ENCODE measurements at places on chromosomes 12 and 14.
A peak's percentile ranks its signal among the peaks of the same experiment; 100 is the strongest.

GRCh38 chr12:95549392-95550084, 1.7 kb downstream of the USP44 start:
- no peak for DNase-seq

- no peak for DNase-seq
Measured at GRCh38 chr12:87107766-87108165, 851.6 kb upstream of the MGAT4C start.

- DNase-seq = no peak
Measured at GRCh38 chr12:88432531-88433490, 147.5 kb downstream of the KITLG start.

DNA sequence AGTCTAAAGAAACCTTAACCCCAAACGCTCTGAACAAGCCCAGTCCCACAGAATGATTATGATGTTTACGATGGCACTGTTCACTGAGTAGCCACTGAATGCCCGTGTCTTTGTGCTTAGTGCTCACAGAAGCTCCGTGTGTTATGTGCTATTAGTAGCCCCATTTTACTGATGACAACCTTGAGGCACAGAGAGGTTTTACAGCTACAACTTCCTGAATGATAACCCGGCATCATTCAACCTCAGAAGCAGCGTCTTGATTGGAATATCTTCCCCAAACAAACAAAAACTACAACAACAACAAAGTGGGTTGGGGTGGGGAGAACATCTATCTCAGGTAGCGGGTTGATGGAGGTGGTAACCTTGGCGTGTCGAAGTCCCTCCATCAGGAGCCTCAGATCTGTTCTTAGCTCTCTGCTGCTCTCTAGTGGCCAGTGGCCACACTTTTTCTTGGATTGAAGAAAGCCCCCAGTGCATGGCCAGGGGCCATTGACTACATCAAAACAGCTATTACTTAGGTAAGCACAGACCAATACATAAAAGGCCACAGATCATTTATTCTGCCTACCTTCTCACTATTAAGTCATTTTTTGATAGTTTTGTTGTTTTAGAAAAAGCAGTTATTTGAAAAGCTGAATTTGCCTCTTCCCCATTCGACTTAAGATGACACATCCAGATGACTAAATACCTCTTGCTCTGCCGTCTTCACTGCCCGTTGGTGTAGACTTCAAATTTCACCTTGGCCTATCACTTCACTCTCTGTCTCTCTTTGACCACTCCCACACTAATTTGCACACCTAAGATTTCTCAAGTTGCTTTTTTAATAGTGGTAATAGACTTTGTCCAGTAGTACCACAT, 376.9 kb downstream of the GALC start:
- DNase-seq = peak; percentile 17

DNA sequence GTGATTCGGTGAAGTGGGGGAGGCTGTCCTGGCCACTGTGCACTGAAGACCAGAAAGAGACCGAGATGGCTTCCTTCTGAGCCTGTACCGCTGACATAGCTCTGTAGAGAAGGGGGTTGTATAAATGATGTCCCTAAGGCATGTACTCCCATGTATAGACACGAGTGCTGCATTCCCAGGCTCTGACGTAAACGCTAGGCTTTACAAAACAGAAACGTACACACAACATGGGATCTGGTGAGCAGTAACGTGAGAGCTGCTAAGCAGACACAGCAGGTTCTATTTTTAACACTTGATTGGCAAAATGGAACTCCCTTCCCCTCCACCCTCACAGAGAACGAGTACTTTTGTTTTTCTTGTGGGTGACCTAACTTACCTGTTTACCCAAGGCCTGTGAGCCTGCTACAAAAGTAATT, 35.9 kb downstream of the ACADS start:
- DNase-seq = no peak

DNA sequence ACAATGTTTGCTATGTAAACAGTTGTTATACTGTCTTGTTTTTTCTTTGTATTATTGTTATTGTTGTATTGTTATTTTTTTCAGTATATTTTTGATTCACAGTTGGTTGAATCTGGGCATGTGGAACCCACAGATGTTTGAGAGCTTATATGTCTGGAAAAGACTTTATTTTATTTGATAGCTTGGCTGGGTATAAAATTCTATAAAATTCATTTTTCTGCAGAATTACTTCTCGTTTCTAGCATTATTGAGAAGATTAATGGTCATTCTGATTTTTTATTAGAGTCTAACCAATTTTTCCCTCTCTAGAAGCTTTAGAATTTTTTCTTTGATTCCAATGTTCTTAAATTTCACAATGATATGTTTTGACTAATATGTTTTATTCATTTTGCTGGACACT, 188.6 kb downstream of the CRADD start:
- DNase-seq = no peak

GRCh38 chr12:38904537-38905479, 583 bp downstream of the CPNE8 start:
- DNase-seq = peak; percentile 20

- peak; percentile 1 for DNase-seq
Measured at GRCh38 chr12:106073179-106073578, 65.6 kb downstream of the NUAK1 start.

GRCh38 chr12:119156401-119157044, 22.2 kb upstream of the HSPB8 start:
- DNase-seq = no peak

DNA sequence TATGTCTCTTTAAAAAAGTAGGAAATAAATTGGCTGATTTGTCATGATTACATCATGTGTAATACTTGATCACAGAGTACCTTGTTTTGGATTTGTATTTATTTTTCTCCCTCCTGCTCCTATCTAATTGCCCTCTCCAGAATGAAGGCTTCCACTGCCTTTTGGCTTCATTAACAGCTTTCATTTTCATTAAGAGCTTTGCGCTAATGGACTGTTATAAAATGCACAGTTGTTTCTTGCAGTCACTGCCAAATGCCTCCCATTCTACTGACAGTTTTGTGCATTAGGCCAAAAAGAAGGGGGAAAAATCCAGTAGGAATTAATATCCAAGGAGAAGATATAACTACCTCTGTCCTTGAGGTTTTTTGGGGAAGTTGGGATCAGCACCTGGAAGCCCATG, 159.2 kb downstream of the NRXN3 start:
- DNase-seq = no peak

DNA sequence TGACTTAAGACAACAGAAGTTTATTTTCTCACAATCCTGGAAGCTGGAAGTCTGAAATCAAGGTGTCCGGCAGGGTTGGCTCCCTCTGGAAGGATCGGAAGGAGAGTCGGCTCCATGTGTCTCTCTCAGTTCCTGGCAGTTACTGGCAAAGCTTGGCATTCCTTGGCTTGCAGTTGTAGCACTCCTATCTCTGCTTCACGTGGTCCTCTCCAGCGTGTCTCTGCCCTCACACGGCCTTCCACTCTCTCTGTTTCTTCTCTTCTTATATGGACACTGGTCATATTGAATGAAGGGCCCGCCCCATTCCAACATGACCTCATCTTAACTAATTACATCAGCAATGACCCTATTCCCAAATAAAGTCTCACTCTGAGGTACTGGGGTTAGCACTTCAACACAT, 60.1 kb upstream of the TUNAR start:
- no peak for DNase-seq

DNA sequence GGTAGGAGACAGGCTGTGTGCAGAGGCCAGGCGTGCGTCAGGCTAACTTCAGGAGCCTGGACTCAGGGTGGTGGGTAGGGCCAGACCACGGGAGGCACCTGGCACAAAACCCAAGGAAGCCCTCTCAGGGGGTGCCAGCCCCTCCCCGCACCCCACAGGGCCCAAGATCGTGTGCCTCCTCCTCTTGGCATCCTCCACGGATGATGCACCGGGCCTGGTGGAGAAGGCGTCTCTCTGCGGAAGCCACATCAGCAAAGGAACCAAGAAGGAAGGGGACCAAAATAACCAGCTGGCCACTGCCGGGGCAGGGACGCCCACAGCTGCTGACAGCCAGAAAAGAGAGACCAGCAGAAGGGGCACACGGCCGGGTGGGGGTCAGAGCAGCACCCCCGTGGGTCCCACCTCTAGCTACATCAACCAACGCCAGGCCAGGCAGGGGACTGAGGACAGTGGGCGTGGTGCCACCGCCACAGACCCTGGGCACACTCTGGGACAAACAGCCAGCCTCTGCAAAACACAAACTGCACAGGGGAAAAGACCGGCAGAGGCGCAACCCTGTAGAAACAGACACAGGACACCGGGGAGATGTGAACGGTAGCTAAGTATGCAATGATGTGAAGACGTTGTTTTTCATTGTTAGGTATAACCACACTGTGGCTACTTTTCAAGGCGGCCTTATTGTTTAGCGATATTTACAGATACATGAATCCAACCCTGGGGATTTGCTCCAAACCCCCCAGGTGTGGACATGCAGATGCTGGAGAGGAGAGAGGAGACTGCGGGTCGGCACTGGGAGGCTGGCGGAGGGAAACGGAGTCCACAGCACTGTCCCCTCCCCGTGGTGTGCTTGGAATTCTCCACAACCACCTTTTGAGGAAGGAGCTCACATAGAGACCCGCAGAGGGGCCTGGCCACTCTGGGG, 26.1 kb upstream of the C14orf180 start:
- no peak for DNase-seq

DNA sequence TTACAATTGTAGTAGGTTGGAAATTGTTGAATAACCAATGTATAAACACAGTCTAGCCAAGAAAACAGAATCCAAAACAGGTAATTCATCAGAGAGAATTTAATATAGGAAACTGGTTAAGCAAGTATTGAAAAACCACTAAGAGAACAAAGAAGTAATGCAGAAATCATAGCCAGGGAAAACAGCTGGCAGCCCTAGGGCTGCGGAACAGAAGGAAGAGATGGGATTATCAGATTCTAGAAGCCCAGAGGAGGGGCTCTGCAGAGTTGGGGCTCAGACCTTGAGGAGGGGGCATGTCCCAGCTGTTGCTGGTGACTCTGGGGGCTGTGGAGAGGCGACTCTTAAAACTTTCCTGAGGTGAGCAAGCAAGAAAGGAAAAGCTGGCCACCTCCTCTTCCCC, 49.4 kb downstream of the CD9 start:
- no peak for DNase-seq

GRCh38 chr12:117890644-117891043, 78.1 kb downstream of the KSR2 start:
- no peak for DNase-seq

DNA sequence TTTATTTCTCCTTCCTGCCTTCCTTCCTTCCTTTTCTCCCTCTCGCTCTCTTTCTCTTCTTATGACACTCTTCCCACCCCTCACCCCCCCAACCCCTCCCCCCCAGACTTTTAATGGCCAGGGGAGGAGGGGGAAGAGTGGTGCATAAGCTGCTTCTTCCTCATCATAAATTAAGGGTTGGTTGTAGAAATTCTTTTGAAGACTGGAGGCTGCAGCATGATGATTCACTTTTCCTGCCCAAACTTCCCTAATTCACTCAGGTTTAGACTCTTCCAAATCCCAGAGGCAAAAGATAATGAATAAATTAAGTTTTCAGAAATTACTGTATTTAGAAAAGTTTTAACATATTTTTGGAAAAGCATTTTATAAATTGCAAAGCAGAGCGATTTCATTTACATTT, 58.2 kb downstream of the GRIP1 start:
- no peak for DNase-seq

DNA sequence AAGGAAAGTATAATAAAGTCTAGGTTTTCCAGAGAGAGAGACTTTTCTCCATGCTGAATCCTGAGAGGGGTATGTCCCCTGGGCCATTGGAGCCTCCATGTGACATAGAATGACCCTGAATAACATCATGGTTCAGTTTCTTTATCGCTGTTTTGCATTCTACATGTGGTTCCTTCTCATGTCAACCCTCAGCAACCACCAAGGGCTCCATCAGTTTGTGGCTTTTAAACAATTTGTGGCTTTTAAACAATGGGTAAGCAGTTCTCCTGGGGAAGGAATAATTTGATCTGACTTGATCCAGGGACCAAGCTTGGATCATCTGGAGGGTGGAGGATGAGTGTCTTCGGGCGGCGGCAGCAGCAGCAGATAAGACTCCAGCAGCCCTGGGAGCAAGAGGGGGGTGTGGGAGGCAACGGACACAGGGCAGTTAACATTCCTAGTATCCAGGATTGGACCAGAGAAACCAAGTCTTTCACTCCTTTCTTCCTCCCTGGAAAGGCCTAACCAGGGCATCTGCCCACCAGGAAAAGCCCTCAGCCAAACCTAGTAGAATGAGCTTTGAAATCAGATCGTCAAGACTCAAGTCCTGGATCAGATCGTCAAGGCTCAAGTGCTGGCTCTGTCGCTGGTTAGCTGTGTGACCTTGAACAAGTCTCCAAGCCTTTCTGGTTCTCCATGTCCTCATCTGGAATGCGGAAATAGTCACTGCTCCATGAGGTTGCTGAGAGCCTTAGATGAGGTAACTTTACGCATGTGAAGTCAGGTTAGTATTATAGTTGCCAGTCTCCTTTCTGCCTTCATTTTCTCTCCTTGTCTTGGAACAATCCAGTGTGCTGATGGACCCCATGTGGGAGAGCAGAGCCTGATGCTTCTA, 27.8 kb upstream of the FAM222A start:
- DNase-seq = no peak

DNA sequence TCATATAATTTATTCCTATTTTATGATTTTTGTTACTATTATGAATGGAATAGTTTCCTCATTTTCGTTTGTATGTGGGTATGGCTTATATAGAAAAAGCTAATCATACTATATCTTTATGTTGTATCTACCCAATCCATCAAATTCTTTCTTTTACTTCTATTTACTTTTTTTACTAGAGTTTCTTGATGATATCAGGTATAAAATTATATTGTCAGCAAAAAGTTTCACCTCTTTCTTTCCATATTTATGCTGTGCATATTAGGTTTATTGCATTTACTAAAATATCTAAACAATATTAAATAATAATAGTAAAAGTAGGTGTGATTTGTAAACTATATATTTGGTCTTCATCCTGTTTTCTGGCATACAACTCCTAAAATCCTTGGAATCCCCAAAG, 146.7 kb upstream of the PLXNC1 start:
- DNase-seq = no peak

GRCh38 chr12:1741154-1741949, 50.5 kb downstream of the ADIPOR2 start:
- DNase-seq = no peak

DNA sequence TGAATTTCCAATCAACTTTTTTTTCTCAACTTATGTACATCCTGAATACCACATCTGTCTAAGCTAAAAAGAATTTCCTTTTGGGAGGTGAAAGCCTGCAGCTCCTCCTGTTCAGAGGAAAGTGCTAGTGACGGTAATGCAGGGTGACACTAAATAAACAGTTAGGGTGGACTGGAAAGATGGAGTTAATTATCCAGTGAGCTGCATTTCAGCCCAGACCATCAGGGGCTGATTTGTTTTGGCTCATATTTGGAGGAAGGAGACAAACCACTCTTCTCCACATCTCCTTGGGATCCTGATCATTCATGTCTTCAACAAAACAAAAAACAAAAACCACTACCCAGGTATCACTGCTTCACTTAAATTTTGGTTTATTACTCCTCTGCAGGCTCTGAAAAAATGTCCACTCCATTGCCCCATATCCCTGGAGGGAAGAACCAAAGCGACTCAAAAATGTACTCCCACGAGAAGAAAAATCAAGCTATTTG, 5.1 kb upstream of the SIX1 start:
- DNase-seq = no peak

- DNase-seq = no peak
Measured at GRCh38 chr14:104108570-104109541, 23.4 kb downstream of the ASPG start.

GRCh38 chr12:123928274-123928865, 44.3 kb downstream of the CCDC92 start:
- DNase-seq = no peak

GRCh38 chr14:53553221-53553620, 400.1 kb upstream of the DDHD1 start:
- DNase-seq = no peak

Measured in stimulated activated CD4-positive, alpha-beta T cell treated with anti-CD3 and anti-CD28 coated beads, TNF-alpha, amount 100 ng/mL, for 48 hours (primary cell).